ENCODE measurements at places on chromosomes 2 and 18. TPM values are rescaled to one million over a fixed set of nuclear protein-coding genes. Genes with fewer than 3 reads are reported as not detected.

SOWAHC gene
- 0.74 TPM for polyA plus RNA-seq

CYRIA gene
- polyA plus RNA-seq: 9.6 TPM

ZNF892 gene
- polyA plus RNA-seq: 1.2 TPM

UBE2F gene
- polyA plus RNA-seq: 60.7 TPM

XPO1 gene
- polyA plus RNA-seq: 73.0 TPM

TSPYL6 gene
- polyA plus RNA-seq: not detected

Data from Purkinje cell (primary cell).